Ovary (tissue), 10 donors: ENCODE measurements at places on chromosomes 1 and 21. TPM values are rescaled to one million over a fixed set of nuclear protein-coding genes. Genes with fewer than 3 reads are reported as not detected.

Gene KRTAP19-3
- not detected for total RNA-seq

Gene LHX8
- not detected for total RNA-seq

DNA sequence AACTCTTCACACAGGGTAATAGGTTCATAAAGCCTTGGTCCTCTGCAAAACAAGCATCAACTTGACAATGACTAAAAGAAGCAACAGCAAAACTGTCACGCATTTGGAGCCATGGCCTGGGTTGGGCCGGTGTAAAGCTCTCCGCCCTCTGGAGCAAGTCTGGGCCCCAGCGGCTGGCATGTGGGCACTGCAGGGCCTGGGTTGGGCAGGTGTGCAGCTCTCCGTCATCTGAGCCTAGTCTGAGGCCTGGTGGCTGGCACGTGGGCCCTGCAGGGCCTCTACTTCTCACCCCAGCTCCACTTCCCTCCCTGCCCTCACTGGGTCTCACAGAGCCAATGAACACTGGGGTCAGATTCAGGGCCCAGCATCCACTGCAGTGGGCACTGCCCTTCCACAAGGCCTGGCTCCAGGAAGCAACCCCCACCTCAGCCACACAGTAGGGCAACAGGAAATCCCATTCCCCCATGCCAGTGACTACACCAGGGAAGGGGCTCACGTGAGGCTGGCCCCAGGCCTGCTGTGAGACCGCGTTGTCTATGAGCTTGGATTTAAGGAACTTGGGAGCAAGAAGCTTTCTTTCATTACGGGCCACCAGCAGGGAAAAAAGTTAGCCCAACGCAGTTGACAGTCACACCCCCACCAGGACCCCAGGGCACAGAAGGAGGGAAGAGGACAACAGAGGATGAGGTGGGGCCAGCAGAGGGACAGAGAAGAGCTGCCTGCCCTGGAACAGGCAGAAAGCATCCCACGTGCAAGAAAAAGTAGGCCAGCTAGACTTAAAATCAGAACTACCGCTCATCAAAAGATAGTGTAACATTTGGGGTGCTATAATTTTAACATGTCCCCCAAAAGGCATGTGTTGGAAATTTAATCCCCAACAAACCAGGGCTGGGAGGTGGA is 52.7 kb downstream of the NPHP4 start:
- no peak overlapping the region for H3K27ac ChIP-seq
- H3K27me3 ChIP-seq, result no peaks in the 10 kb centered on the region
- no peaks in the 10 kb centered on the region for H3K36me3 ChIP-seq
- no peak for DNase-seq

DNA sequence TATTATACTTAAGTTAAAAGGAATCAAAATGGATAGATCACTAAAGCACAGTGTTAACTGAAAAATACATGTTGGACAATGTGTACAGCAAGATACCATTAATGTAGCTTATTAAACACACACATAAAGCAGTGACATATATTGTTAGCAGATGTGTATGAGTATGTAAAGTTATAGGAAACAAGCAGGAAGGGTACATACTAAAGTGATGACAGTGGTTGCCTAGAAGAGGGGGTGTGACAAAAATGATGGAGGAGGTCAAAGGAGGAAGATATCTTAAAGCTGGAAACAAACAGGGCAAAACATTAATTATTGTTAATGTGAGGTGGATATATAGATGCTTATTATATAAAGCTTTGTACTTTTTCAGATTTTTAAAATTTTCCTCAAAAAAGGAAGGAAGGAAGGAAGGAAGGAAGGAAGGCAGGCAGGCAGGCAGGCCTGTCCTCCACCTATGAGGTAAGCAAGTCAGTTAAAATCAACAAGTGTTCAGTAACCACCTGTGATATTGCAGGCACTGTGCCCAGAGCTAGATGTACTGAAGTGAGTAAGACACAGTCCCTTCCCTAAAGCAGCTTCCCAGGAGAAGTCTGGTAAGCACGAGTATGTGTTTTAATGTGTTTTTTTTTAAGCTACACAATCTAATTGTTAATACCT is 252.9 kb upstream of the NR5A2 start:
- H3K4me3 ChIP-seq, result no peak overlapping the region
- H3K4me1 ChIP-seq, result no peaks in the 10 kb centered on the region
- H3K27me3 ChIP-seq, result no peaks in the 10 kb centered on the region
- no peak overlapping the region for H3K27ac ChIP-seq

GRCh38 chr21:45166931-45167330 is 92.6 kb downstream of the ADARB1 start:
- peaks cover 2% of the 10 kb centered on the region for H3K4me1 ChIP-seq
- no peaks in the 10 kb centered on the region for H3K27me3 ChIP-seq
- H3K4me3 ChIP-seq, result no peak overlapping the region
- no peak overlapping the region for H3K27ac ChIP-seq
- no peaks in the 10 kb centered on the region for H3K36me3 ChIP-seq
- no peak for DNase-seq
